COR-L47 (cell line): ENCODE measurements at places on chromosomes 6 and 20.

DNA sequence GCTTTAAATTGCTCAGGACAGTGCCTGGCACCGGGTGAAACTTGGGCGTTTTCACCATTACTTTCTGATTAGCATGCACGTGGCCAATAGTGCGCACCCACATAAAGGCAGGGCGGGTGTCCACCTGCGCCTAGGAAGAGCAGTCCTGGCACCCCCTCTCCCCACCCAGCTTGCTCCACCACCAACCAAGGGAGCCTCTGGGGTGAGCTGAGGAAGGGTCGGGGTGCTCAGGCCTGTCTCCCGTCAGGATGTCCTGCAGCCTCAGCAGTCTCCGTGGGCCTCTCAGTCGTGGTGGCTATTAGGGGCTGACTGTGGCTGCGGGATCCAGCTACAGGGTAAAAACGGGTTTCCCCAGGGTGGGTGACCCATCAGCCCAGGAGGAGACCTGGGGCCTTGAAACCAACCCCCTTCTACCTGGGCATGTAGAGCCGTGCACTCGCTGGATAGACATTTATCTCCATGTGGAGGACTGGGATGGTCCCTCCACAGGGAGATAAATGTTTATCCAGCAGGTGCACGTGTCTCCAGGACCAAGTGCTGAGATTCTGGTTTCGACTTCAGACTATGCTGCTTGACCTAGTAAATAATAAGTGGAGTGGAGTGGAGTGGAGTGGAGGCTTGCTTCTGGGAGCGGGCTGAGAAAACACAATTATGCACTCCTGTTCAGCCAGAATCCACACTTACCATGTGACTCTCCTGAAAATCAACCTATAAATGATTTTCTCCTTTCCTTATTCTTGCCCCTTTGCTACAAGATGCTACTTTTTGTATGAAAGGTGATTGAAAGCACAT is 91.1 kb downstream of the ZDHHC14 start:
- DNase-seq = no peak

DNA sequence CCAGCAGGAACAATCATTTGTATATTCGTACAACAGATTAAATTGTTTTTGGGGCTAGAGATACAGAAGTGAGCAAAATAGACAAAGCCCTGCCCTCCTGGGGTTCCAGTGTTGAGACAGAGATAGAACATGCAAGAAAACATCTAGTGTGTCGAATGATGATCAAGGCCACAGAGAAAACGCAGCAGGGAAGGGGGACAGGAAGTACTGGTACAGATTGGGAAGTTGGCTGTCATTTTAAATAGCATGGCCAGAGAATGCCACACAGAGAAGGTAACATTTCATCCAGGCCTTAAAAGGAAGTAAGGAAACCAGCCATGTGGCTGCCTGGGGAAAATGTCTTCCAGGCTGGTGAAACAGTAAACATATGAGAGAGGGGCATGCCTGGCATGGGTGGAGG is 202.6 kb upstream of the MYLIP start:
- no peak for DNase-seq

DNA sequence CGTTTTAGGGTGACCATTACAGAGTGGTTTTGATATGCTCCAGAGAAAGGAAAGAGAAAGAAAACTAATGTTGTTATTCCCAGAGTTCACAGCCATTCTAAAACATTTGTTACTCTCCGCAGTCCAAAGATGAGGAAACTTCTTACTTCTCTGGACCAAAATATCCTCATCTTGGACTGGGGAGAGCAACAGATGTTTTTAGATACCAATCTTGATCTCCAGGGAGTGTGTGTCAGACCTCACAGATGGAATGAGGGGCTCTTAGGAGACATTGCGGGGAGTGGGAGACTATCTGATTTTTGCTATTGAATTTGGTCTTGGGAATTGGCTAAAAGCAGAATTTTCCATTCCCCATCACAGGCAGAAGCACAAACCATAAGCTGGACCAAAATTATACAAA is 110.8 kb downstream of the TNFAIP3 start:
- no peak for DNase-seq

DNA sequence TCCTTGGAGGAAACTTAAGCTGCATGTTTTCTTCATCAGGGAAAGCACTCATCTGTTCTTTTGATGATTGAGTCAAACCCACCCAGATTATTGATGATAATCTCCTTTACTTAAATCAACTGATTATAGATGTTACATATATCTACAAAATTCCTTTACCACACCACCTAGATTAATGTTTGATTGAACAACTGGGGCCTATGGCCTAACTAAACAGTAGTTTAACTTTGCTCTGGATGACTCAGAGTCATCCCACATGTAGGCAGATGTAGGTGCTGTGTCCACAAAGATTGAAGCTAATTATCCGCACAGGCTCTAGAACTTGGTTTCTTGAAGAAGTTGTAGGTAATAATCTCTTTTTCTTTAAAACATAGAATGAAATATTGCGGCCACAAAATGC is 42.2 kb downstream of the PKIB start:
- DNase-seq = no peak

- peak; percentile 25 for DNase-seq
Observed at GRCh38 chr6:30857549-30857948, 26.8 kb upstream of the DDR1 start.

GRCh38 chr6:111922454-111923297 is 49.4 kb upstream of the FYN start:
- DNase-seq = peak; percentile 59

- no peak for DNase-seq
Observed at GRCh38 chr20:36628076-36628475, 17.9 kb downstream of the SLA2 start.

- DNase-seq = no peak
Observed at GRCh38 chr6:71481011-71481410, 192.4 kb downstream of the OGFRL1 start.

- no peak for DNase-seq
Observed at GRCh38 chr6:137046871-137047412, 2.2 kb upstream of the IL20RA start.

DNA sequence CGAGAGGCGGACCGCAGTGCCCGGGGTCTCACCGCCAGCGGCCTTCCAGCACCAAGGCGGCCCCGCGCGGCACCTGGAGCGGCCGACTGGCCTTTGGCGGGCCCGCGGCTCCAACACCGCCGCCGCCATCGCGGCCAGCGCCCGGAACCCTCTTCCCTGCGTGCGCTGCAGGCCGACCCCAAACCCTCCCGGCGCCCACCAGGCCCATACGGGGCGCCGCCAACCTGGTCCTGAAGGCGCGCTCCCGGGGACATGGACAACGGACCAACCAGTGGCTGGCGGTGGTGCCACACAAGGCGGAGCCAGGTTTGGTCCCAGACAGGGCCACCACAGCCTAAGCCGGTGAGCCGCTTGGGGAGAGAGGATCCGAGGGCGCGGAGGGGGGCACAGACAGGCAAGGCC is 1514.8 kb upstream of the DEFB115 start:
- no peak for DNase-seq

DNA sequence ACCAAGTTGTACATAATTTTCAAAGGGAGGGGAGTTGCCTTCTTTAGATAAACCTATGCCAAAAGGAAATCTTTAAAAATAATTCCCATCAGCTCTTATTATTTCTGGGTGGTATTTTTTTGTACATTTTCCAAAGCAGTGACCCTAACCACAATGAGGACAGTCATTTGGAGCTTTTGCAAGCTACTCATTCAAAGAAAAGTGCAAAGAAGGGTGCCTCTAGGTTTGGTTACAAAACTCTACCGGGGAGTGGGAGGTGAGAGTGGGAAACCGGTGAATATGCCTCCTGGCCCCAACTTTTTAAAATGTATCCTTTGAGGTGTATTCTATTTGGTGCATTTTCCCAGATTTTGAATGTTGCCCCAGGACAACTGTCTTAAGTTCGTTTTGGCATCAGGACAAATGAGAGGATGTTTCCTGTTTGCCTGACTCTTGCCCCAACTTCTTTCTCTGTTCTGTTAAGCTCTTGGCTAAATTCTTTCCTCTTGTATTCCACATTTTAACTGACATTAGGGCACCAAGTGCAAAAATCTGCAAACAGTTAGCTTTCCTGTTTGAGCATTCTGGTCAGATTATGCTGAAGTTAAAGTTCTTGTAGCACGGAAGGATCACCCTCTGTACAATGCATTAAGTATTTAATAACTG is 78.9 kb downstream of the SLX4IP start:
- no peak for DNase-seq

DNA sequence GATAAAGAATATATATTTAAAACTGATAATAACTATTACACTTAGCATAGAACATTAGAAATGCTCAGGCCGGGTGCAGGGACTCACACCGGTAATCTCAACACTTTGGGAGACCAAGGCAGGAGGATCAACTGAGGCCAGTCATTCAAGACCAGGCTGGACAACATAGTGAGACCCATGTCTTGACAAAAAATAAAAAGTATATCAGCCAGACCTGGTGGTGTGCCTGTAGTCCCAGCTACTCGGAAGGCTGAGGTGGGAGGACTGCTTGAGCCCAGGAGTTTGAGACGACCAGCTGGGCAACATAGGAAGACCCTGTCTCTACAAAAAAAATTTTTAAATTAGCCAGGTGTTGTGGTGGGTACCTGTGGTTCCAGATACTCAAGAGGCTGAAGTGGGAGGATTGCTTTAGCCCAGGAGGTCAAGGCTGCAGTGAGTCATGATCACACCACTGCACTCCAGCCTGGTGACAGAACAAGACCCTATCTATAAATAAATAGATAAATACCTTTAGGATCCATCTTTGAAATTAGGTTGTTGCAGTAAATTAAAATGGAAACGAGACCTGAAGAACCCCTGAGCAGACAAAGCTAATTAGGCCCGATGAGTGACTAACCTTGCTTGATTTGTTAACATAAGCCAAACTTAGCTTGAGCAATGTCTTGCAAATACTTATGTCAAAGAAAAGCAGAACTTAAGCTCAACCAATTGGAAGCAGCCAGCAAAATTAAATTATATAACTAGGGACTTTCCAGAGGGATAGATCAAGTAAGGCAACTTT is 75.8 kb upstream of the E2F3 start:
- no peak for DNase-seq

DNA sequence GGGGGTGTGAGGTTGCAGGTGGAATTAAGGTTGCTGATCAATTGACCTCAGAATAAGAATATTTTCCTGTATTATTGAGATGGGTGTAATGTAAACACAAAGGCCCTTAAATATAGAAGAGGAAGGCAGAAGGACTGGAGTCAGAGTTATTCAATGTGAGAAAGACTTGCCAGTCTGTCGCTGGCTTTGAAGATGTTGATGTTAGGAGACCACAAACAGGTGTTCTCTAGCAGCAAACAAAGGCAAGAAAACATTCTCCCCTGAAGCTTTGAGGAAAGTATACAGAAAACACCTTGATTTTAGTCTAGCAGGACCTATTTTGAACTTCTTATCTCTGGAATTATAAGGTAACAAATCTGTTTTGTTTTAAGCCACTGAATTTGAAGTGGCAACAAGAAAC is 138.9 kb upstream of the PTPRK start:
- DNase-seq = no peak

GRCh38 chr6:40520678-40521077 is 66.5 kb downstream of the LRFN2 start:
- no peak for DNase-seq

DNA sequence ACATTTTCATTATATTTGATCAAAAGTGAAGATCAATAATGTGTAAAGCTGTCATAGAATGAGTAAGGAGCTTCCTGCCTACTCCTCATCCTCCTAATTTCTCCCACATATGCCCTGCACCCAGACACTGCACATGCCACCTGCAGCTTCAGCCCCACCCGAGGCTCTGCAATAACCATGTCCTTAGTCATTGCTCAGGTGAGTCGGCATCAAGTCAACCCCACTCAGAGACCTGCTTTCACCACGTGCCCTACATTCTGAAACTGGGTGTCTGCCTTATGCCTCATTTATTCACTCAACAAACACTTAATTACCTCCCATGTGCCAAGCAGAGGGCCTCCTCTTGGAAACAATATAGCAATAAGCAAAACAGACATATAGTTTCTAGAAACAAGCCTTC is 15.4 kb upstream of the TNFAIP3 start:
- no peak for DNase-seq

GRCh38 chr6:138601128-138601527 is 101.8 kb upstream of the NHSL1 start:
- no peak for DNase-seq
